NCI-H1417 treated with DMSO at 0.1 percent for 48 hours (cell line): ENCODE measurements at places on chromosomes 5 and 9.

DNA sequence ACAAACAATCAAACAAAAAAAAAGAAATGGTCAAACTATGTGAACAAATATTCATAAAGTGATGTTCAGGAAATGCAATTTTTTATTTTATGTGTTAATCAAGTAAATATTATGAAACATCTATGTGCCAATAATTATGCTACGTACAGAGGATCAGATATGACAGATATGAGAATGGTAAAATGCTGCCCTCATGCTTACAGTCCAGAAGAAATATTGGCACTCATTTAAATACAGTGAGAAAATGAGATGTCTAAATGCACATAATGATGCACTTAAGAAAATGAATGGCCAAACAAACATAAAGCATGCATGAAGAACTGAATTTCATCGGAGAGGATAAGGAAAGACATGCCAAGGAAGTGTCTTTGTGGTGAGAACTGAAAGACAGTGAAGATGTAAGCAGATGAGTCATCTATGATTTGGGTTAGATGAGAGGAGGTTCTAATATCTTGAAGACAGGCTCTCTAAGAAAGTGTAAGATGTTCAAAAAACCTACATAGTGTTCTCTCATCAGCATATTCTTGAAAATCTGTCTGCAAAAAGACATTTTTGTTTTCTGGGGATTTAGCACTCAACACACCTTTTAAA lies 1231.1 kb upstream of the ACO1 start:
- DNase-seq, result no peak

DNA sequence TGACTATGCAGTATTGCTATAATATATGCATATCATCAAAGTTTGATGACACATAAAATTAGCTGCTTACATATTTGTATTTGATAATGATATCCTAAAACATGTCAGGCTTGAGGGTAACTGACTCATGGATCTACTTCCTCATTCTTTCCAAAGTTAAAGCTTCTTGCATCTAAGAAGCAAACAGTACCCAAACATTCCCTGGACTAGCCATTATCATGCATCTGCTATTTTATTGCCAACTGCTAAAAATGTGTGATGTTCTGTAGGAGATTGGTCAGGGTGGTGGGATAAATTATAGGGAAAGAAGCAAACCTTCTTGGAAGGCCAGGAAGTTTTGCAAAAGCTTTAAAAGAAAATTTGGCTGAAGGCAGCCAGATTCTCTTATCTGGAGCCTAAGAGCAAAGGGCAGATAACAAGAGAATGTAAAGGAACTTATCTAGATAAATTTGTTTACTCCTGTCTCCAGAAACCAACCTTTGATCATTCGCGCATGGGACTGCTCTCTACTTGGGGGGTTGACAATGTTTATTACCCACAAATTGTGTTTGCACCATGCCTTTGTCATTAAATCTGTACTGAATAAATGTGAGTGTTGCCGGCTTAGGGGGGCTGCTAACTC lies 604.1 kb upstream of the TLE4 start:
- no peak for DNase-seq

DNA sequence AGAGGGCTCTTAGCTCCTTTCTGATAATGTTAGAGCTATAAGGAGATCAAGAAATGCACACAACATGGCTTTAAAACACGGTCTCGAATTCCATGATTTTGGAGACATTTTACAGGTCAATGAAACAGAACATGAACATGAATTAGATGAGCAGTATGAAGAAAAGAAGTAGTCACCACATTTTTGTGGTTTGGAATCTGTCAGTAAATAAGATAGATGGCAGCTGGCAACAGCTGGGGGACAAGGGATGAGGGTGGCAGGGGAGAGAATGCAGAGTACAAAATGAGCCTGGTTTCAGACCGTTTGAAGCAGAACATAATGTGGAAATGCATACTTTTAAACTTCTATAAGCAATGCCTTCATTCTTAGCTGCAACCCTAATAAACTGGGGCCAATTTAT lies 107.1 kb downstream of the OXCT1 start:
- no peak for DNase-seq

DNA sequence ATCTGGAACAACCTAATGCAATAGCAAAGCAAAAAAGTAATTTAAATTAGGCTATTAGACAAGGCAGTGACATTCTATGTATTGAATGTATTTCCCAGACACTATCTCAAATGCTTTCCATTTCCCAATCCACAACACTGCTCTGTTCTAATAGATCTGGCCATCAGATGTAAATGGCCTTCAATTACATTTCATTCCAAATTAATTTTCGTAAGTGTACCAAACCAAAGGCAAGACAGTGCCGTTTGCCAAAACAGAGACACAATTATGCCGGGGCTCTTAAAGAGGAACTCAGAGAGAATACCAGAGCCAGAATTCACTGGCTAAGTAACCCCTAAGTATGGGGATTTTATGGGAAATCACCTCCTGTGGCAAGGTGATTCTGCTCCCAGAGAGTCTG lies 63.1 kb downstream of the GNAQ start:
- DNase-seq, result no peak

DNA sequence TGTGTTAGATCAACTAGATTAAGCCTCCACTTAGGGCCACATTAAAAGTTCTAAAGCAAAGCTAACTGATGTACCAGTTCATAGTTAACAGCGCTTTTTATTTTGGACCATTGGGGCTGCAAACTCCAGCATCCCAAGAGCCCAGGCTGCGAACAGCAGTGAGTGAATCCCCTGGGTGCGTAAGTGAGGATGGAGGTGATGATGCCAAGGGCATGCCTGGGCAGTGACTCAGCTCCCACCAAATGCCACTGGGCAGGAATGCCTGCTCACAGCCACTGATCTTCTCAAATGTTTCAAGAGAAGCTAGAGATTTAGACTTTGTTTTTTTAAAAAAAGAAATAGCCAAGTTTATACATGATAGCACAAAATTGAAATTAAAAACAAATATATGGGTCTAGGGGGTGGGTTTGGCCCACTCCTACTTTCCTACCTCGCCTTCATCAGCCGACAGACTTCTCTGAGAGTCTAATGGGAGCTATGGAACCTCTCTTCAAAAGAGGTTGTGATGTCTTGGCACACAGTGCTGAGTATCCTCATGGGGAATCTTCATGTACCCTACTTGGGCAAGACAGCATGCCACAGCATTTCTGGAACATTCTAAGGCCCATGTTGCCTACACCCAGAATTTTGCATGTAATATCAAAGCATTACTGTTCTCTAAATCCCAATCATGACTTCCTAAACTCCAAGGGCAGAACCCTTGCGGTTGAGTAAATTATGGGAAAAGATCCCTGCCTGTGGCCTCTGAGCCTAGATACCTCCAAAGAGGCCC lies 398.1 kb downstream of the EBF1 start:
- DNase-seq, result no peak
